ENCODE measurements at places on chromosomes 7 and 10.

- no peak for DNase-seq
Observed at GRCh38 chr7:105084581-105084980, 70.6 kb downstream of the KMT2E start.

GRCh38 chr10:26334932-26335573 is 103.1 kb upstream of the APBB1IP start:
- peak; percentile 36 for DNase-seq

DNA sequence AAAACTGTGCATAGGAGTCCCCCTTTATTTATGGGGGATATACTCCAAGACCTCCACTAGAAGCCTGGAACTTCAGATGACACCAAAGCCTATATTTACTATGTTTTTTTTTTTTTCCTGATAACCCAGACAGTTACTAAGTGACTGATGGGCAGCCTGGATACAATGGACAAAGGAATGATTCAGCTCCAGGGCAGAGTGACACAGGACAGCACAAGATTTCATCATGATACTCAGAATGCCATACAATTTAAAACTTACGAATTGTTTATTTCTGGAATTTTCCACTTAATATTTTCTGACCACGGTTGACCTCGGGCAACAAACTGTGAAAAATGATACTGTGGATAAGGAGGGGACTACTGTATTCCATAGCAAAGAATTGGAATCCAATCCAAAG is 843.6 kb downstream of the PCDH15 start:
- no peak for DNase-seq

GRCh38 chr7:2237109-2237602 is 4.4 kb upstream of the MAD1L1 start:
- DNase-seq = no peak

- no peak for DNase-seq
Observed at GRCh38 chr7:52500841-52501240, 534.6 kb upstream of the POM121L12 start.

DNA sequence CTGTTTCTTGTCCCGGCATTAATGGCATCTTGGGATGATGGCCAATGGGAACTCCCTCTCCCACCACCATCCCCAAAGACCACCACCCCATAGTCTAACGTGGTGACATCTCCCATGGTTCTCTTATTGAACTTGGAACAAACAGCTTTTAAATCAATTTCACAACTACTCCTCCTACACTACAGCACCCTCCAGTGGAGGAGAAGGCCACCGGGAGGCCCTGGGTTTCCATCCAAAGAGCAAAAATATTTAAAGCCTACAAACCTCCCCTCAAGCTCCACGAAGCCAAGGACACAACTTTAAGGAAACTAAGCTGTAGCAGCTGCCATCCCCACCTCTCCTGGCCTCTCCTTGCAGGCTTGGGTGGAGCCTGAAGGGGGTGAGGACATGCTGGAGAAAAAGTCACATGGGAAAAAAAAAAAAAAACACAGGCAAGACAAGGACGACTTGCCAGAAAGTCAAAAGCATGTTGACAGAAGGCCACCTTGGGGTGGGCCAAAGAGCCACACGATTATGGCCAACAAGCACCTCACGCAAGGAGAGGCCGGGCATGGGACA is 94.0 kb upstream of the LANCL2 start:
- DNase-seq = no peak

- no peak for DNase-seq
Observed at GRCh38 chr7:149731207-149731955, 42.0 kb downstream of the ZNF467 start.

- DNase-seq = no peak
Observed at GRCh38 chr10:76882245-76882644, 755.4 kb downstream of the KCNMA1 start.

GRCh38 chr7:2008936-2009540 is 223.7 kb downstream of the MAD1L1 start:
- no peak for DNase-seq

DNA sequence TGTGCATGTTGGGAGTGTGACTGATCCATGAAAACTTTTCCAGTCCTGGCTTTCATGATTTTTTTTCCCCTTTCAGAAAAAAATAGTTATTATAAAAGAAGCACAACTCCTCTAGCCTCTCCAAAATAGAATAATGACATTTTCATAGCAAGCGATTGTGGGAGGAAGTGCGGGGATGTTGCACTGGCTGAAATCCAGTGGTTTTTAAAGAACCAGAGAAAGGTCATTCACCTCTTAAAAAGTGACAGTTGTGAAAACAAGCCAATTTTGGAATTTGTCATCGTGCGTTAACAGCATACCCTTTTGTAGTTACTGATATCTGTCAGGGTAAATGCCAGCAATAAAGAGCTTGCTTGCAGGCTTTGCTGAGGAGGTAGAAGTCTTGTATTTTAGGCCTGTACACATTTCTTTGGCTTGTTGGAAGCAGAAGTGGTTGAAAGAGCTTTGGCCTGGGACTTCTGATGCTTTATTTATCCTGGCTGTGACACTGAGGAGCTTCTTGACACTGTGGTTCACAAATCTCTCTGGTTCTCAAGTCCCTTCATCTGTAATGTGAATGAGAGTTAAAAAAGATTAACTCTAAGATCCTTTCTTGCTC is 545.9 kb downstream of the REEP3 start:
- no peak for DNase-seq

- no peak for DNase-seq
Observed at GRCh38 chr7:133742709-133743538, 384.2 kb upstream of the LRGUK start.

DNA sequence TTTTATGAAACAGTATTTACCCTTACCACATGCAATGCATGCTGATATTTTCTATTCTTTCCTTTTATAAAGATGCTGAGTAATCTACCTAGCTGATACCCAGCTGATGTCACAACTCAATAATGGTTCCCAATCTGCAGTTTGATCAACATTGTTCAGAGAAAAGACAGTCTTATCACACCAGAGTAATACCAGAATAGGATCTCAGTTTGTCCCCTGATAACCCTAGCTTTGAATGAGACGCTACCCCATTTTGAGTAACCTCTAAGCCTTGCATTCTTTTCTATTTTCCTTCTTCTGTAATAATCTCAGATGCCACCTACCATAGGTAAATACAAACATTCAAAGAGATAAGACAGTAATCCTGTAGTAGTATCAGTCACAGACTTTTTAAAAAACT is 99.6 kb upstream of the RELN start:
- DNase-seq = no peak

- DNase-seq = no peak
Observed at GRCh38 chr10:75818552-75818951, 387.1 kb downstream of the LRMDA start.

DNA sequence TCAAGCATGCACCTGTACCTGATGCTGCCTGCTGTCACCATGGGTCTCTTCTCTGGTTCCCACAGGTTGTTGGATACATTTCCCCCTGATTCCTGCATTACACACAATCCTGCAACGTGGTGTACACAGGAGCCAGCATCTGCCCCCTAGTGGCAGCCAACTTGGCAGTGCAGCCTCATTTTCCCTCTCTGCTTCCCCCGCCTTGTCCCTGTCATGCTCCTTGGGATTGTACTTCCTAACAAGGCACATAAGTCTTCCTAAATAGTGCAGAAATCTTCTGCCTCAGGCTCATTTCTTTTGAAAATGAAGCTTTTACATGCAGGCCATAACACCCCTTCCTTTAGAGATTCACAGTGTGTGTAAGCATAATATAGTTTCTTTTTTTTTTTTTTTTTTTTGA is 387.5 kb downstream of the CCSER2 start:
- no peak for DNase-seq

- no peak for DNase-seq
Observed at GRCh38 chr10:61943674-61944378, 42.3 kb downstream of the ARID5B start.

DNA sequence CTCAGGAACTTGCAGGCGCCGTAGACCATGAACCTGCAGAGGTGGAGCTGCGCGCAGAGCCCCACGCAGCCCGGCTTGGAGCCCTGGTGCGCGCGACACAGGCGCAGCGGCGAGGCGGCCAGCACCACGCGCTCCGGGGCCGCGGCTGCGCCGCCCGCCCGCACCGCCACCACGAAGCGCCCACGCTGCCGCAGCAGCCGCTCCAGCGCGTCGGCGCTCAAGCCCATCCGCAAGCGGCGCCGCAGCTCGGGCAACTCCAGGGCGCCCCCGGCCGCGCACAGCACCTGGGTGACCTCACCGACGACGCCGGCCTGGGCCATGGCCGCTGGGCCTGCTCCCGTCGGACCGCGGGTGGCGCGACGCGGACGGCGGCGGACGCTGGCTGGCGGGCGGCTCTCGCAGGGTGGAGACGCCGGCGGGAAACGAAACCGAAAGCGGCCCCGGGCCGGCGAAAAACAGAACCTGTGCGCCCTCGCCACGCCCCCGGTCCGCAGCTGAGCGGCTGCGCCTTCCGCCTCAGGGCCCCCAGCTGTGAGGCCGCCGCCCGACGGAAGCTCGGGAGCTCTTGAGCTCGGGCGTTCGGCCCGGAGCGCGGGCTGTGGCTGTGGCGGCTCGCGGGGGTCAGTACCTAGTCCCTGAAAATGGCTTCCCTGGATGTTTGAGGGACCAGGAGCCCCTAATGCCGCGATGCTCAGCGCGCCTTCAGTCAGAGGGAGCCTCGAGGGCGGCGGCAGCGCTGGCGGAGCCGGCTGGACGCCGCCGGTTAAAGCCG is at the start of gene PARP12:
Gene PARP12 (minus strand): TSS at position 424 of the 772 bp plus-strand sequence. CDS start 104 bp downstream, at position 320.
- DNase-seq = peak; percentile 76

DNA sequence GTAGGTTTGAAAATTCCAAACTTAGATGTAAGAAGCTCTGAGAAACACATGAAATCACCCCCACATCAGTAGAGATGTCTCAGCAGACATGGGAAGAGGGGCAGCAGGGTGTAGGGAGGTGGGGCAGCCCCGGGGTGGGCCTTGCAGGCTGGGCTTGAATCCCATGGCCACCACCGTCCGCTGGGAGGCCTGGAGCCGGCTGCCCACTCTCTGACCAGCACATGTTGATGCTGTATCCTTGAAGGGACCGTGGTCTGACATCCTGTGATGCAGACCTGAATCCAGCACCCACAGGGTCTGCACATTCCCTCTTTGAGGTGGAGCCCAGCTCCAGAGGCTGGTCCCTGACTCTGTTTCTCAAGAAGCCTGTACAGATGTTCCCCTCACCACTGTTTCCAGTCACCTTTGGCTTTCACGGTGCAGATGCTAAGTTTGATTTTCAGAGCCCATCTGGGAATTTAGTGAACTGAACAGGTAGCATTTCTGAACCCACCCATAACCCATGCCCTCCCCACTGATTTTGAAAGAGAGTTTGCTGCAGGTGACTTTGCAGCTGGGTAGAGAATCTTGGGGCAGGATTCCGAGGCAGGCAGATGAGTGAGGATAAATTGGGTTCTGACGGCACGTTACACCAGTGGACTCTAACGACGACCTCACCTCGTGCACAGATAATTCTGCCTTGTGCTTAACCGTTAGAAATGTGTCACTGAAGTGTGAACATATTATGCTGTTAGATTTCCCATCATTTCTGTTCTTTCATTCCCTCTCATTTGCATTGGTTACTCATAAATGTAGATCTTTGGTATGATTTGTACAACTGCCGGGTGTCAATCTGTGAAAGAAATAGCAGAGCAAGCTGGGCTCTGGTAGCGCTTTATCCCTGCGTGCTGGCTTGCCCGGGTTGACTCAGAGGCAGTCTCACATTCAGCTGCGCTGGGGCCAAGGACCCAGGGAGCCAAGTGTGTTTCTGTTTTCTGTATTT is 45.7 kb downstream of the IKZF1 start:
- peak; percentile 73 for DNase-seq

DNA sequence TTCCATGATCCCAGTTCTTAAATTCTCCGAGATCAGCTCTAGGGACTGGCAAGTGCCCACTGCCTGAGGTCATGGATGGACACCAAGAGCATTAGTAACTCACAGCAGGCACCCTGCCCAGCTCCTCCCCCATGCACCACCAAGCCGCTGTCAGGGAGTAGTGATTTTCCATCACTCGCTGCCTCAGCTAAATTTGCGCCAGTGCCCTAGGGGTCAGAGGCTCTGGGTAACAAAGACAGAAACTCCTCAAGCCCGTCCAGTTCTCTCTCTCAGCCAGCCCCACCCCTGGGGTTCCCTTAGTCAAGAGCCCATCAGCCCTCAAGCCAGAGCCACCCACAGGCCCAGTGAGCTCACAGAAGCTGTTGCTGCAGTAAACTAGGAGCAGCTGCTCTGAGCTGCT is 30.0 kb downstream of the PAX2 start:
- no peak for DNase-seq

GRCh38 chr10:119445311-119445934 is 97.1 kb downstream of the RGS10 start:
- peak; percentile 74 for DNase-seq

DNA sequence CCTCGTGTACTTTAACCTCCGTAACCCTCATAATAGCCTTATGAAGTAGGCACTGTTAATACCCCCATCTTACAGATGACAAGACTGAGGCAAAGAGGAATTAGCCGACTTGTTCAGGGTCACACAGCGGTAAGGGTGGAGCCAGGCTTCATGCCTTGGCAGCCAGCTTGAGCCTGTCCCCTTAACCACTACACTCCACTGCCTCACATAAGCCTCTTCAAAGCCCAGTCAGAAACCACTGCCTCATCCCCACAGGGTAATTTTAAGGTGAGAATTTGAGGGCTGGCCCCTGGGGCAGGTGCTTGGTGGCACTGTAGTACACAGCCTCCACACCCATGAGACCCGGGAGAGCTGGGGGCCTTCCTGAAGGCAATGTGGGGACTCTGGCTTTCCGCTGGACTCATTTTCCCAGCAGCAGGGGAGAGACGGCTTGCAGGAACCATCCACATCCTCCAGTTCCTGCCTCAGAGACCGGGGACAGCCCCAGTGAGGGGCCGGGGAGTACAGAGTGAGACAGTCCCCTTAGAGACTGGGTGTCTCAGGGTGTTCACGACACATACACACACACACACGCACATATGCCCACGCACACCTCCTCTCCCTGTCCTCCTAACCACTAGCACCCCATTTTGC is 7.6 kb upstream of the C10orf105 start:
- DNase-seq = peak; percentile 18

- no peak for DNase-seq
Observed at GRCh38 chr10:101778151-101778780, 2.4 kb upstream of the FGF8 start.

DNA sequence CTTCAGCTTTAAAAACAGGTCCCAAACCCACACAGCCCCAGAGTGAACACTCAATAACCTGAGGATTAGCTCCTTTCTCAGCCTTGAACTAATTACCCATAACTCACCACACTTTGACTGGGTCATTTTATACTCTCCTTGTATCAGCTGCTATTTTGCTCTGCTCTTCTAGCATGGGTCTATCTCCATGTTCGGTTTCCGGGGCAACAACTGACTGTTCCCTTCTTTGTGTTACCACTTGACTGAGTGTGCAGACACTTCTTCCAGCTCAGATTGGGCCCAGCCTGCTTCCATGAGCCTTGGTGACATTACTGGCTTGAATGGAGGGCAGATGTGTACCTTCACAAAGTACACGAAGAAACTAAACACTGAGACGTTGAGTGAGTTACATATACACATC is 31.5 kb upstream of the PRPS1L1 start:
- DNase-seq = no peak

- no peak for DNase-seq
Observed at GRCh38 chr7:99003419-99003818, 125.1 kb downstream of the TRRAP start.

DNA sequence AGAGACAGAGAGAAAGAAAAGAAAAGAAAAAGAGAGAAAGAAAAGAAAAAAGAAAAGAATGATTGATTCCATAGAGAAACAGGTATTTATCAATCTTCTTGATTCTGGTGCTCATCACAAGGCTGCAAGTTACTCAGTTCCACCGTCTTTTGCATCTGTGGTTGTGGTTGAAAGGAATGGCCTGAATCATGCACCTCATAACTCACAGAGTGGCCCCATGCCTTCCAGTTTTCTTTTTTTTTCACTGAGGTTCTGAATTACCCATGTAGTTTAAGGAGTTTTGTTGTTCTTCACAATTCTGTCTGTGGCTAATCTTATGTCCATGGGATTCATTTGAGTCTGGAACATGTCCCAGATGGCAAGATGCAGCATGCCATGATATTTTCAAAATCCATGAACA is 156.0 kb downstream of the ZNF33B start:
- no peak for DNase-seq

Data from activated T-helper 1 cell treated with anti-CD3 and anti-CD28 coated beads, Interleukin-2, amount 50 U/mL, for 16 hours (primary cell).